SJCRH30 (cell line): ENCODE measurements at places on chromosomes 11 and 22. TPM values are rescaled to one million over a fixed set of nuclear protein-coding genes. Genes with fewer than 3 reads are reported as not detected.

GRCh38 chr11:111521135-111521534 is 6.6 kb downstream of the HOATZ start:
- no peak for DNase-seq

- no peak for DNase-seq
Measured at GRCh38 chr11:24819006-24819405, 322.2 kb downstream of the LUZP2 start.

RAB38 gene
- 0.18 TPM in 1 of 2 replicates, not detected in the other for total RNA-seq

DNA sequence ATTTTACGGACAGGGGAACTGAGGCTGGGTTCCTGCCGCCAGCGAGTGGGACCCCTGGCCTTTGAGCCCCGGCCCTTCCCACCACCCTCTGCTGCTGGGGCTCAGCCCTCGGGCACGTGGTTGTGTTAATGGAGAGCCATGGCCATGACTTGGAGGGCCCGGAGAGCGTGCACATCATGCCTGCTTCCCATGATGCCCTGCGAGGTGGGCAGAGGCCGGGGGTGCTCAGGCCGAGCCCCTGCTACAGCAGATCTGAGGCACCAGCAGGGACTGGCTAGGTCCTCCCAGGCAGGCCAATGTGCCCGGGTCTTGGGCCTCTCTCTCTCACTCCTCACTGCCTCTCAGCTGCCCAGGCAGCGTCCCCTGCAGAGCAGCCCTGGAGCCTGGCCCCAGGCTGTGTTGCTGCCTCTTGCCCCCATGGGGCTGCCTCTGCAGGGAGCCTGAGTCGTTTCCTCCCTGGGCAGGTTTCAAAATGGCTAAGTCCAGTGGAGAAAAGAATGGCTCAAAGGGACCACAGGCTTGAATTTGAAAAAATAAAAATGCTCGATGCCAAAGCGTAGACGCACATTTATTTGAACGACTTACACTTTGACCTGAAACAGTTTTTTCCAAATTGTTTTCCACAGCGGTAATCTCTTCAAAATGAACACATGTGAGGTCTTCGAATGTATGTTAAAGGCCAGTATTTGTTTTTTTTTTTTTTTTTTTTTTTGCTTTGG is 72.6 kb upstream of the CLDN5 start:
- no peak for DNase-seq

HEPACAM gene
- 0.05 TPM in 1 of 2 replicates, not detected in the other for total RNA-seq

- no peak for DNase-seq
Measured at GRCh38 chr11:108880510-108880909, 215.6 kb downstream of the DDX10 start.

DNA sequence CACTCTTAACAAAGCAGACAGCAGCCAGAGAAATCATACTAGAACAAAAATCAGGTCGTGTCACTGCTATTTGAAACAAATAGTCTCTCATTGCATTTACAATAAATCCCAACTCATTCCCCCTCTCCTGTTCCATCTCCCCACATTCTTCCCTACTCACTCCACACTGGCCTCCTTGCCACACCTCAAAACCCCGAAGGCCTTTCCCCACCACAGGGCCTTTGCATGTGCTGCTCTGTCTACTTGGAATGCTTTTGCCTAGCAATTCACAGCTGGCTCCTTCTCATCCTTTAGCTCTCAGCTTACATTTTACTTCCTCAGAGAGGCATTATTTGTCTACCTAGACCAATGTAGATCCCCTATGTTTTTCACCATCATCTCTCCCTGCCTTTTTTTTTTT is 6.3 kb upstream of the THOC5 start:
- DNase-seq, result no peak

MYRF gene
- total RNA-seq, result 0.02 and 0.05 TPM in 2 replicates

- no peak for DNase-seq
Measured at GRCh38 chr11:113632981-113633380, 73.1 kb downstream of the TMPRSS5 start.

TBX1 gene
- 11.8 and 11.9 TPM in 2 replicates for total RNA-seq

OR51I1 gene
- total RNA-seq, result not detected in 2 replicates

DNA sequence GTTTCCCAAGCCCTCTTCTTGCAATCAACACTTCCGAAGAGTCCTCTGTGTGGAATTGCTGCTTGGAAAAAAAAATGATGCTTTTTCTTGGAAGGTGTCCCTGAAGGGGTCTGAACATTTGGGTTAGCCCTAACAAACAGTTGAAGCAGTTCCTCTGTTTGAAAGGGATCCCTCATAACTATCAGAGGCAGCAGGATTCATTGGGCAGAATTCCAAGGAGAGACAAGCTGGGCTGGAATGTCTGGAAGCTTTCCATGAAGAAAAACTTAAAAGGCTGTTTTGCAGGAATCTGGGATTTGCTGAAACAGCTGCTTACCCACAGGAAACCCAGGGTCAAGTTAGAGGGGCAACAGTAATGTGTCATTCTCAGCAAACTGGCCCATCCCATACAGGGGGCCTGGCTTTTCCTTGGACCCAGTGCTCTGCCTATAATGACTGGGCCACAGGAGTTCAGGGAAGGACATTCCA is 3.1 kb downstream of the CSNK2A3 start:
- peak; percentile 95 for DNase-seq

DNA sequence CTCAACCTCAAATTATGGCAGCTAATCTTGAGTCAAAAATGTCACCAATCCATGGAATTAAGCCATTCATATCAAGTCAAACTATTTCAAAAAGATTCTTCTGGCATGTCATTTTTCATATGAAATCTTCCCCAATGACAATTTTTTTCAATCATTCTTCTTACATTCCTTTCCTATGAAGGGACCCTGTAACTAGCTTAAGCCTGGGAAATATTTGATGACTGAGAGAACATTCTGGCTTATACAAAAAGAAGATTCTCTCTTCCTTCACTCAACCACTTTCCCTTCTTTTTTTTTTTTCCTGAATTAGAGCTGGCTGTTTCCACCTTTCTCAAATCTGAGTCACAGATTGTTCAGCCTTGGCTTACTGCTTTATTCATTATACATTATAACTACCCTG is 903.7 kb downstream of the FAM181B start:
- DNase-seq, result no peak

AIFM3 gene
- total RNA-seq, result 0.20 TPM in 1 of 2 replicates, not detected in the other

TRIM51 gene
- total RNA-seq, result not detected in 2 replicates

SCGB1D2 gene
- not detected in 2 replicates for total RNA-seq
